Stimulated activated CD4-positive, alpha-beta T cell treated with anti-CD3 and anti-CD28 coated beads, Interleukin-2, amount 100 ng/mL, for 4 hours (primary cell): ENCODE measurements at places on chromosomes 12 and 14.

DNA sequence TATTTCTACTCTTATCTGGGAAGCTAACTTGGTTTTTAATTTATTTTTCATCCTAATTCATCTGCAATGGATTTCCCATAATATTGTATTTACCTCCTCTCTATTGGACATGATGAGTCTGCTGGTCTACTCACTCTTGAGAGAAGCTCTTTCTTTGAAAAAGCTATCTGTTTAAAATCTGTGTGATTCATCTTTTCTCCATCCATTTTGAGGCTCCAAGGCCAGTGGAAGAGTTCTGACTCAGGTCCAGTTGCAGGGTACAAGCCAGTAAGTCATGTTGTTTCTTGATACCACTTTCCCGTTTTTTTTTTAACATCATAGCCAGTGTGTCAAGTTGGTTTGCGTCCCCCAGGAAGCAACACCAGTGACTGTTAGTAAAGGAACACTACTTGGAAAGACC, 160.3 kb upstream of the BMP4 start:
- DNase-seq: no peak

- no peak for DNase-seq
These were observed 39.3 kb downstream of the EPS8 start for GRCh38 chr12:15749937-15750336.

GRCh38 chr14:89351516-89352404, 65.3 kb downstream of the FOXN3 start:
- DNase-seq: no peak

DNA sequence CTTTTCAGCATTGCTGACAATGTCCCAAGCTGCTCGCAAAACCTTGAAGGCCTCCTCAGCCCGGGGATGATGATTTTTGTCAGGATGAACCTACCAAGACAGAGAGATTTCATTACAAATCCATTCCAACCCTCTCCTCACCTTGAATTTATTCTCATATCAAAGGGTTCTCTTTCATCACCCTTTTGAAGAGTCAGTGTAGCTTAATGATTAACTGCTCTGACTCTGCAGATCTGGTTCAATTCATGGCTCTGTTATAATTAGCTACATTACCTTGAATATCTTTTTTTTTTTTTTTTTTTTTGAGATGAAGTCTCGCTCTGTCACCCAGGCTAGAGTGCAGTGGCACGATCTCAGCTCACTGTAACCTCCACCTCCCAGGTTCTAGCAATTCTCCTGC, 5.6 kb downstream of the ORMDL2 start:
- DNase-seq: no peak

DNA sequence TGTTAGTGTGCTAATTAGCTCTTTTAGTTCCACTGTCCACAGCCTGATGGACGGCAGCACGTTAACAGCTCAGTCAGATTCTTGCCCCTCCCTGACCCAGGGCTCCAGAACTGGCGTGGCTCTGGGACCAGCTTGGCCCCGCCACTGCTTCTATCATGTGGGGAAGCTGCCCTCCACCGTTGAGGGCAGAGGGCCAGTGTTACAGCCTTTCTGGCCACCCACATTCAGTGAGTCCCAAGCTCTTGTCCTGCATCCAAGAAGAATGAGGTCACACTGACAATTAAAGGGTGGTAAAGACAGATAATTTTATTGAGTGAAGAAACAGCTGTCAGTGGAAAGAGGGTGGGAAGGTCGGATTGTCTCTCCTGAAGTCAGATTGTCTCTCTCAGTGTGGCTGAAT, 36.9 kb downstream of the BCL2L14 start:
- DNase-seq: no peak

- DNase-seq: no peak
These were observed 59.1 kb downstream of the RASSF3 start for GRCh38 chr12:64669270-64669842.

- no peak for DNase-seq
These were observed 53.6 kb downstream of the AKAP6 start for GRCh38 chr14:32382704-32383103.

DNA sequence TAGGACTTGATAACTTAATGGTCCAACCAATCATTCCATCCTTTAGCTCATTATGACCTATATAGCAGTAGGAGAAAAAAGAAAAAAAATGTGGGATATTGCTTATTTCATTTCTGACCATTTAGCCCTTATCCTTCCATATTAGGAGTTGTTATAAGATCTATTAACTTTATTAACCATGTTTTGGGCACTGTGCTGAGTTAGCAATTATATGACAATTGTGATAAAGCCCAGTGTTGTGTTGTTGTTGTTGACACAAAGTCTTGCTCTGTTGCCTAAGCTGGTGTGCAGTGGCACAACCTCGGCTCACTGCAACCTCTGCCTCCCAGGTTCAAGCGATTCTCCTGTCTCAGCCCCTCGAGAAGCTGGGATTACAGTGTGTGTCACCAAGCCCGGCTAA, 569.7 kb upstream of the FOXG1 start:
- no peak for DNase-seq

DNA sequence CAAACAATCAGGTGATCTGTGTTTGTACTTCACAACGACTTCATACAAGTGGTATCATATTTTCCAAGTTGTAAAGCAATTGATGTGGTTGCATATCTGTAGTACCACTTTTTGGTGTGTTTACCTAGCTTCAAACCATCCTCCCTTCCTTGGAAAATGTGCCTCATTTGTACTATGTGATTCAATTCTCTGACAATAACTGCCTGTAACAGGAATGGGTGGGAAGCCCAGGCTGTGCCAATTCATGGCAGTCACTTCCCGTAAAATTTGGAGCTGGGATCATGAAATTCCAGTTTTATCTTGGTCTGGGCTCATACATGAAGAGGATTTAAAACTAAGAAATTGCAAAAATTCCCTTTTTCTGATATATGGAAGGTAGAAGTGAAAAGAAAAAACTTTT, 250.1 kb downstream of the DIO2 start:
- DNase-seq: no peak

- DNase-seq: no peak
These were observed 23.6 kb upstream of the FAM181A start for GRCh38 chr14:93903342-93904184.

- DNase-seq: no peak
These were observed 471.9 kb downstream of the RPS29 start for GRCh38 chr14:49114161-49114893.

- no peak for DNase-seq
These were observed 80.6 kb downstream of the GLT1D1 start for GRCh38 chr12:128933926-128934325.

- DNase-seq: no peak
These were observed 108.2 kb downstream of the PDE3A start for GRCh38 chr12:20476551-20476950.
